Stimulated activated CD4-positive, alpha-beta T cell treated with anti-CD3 and anti-CD28 coated beads, Interleukin-4, amount 100 ng/mL, for 1 hour (primary cell): ENCODE measurements at places on chromosomes 1 and 21.

- DNase-seq: no peak
Observed at GRCh38 chr1:118998171-118998570, 10.0 kb upstream of the TBX15 start.

GRCh38 chr1:67053535-67053784 is 488 bp downstream of the SLC35D1 start:
- no peak for DNase-seq

GRCh38 chr21:35189077-35189863 is 140.2 kb upstream of the RUNX1 start:
- DNase-seq: no peak

DNA sequence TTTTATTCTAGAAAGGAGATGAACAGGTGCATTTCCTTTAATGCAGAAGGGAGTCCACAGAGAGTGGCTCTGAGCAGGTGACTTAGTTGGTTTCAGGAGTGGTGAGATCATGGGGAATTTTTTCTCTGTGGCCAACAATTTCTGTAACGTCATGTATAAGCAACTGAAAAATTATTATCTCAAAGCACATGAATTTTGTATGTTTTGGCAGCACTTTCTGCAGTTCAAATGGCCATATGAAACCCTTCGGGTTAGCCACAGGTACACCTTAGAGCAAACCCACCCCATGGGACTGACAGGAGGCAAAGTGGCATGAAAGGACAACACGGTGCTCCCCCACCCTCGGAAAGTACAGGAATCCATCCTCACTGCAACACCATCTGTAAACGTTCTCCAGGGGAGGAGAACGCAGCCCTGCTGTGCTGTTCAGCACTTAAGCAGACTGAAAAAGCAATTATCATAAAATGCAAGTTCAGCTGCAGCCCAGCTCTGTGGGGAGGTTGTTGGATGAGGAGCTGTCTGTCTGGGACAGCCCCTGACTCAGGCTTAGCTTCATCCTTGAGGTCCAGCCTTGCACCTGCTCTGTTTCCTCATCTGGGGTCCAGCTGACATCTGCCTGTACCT is 55.8 kb upstream of the CLDN14 start:
- DNase-seq: no peak

GRCh38 chr1:210624722-210625121 is 296.0 kb downstream of the HHAT start:
- no peak for DNase-seq

DNA sequence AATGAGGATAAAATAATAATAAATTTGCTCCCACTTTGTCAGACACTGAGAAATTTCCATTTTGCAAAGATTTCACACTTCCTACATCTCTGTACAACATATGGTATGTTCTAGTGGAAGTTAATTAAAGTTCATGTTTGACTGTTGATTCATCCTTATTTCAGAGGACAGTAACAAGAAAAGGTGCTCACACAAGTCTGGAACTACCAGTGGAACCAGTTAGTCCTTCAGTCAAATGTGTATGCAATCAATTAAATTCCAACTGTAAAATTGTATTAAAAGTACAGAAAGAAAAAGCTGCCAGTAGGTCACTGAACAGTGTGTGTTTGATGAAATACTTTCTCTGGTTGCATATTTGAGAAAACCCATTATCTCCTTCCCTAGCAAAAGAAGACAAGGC is 496.0 kb upstream of the PKN2 start:
- DNase-seq: no peak

DNA sequence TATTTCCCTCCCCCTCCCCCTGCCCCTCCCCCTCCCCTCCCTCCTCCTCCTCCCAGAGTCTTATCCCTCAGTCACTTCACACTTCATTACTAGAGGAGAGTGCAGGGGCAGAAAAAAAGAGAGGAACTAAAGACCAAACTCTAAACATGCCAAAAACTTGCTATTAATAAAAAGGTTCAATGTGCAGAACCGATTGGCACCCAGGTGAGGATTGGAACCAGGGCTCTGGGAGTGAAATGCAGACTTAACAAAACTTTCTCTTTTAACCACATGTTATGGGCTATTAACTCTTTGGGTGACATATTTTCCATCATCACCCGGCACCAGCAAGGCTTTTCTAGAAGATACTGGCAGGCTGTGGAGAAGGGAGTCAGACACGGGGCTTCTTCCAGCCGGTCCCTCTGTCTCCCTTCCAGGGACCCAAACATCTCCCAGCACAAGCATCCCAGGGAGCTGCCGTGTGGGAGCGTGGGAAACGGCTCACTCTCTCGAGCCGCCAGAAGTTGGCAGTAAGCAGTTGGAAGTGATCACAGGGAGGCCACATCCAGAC is 13.6 kb downstream of the NID1 start:
- no peak for DNase-seq

DNA sequence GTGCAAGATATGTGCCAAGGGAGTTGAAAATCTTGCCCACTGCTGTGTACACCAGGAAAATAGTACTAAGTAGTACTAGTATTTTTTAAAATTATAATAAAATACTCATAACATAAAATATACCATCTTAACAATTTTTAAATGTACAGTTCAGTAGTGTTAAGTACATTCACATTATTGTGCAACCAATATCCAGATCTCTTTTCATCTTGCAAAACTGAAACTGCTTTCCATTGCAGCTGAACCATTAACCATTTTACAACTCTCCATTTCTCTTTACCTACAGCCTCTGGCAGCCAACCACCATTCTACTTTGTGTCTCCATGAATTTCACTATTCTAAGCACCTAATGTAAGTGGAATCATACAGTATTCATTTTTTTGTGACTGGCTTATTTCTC is 19.3 kb upstream of the RAB3GAP2 start:
- DNase-seq: no peak

- DNase-seq: no peak
Observed at GRCh38 chr1:23525558-23526250, 5.3 kb downstream of the E2F2 start.

- DNase-seq: no peak
Observed at GRCh38 chr1:45621895-45622523, 1.8 kb downstream of the CCDC17 start.

DNA sequence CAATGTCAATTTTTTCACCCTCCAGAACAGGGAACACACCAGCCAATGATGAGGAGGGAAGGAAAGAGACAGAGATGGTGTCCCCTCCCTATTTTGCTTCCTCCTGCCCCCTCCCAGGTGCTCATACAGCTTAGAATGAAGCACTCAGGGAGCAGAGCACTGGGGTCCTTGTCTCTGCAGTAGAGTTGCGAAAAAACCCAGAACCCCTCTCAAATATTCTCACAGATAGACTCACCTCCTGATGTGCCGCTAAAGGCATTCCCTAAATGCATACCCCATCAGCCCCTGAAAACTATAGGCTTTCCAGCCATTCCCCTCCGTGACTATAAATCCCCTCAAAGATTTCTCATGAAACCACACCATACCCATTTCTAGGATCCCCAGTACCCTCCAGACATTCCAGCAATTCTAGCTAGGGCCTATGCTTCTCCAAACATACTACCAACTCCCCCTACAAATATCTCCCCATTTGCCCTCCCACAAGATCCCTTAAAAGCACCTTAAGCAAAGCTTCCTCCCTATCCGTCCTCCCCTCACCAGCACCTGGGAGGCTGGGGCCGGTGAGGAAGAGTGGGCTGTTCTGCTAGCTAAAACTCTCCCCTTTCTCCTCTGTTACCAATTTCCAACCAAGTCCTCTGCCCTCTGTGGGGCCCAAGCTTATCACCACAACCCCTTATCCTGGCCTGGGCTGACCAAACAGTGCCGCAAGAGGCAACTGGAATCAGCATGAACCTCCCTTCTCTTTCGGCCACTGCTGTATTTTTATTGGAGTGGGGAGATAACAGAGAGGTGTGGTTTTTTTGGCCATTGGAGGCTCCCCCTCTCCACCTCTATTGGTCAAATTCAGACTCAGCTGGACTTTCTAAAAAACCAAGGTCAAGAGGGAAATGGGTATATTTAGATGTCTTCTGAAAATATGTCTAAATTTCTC is 54.7 kb downstream of the RHBG start:
- no peak for DNase-seq

GRCh38 chr1:162928141-162928540 is 67.2 kb upstream of the CCDC190 start:
- no peak for DNase-seq

GRCh38 chr1:110628323-110629105 is 22.4 kb upstream of the KCNA2 start:
- no peak for DNase-seq

- DNase-seq: no peak
Observed at GRCh38 chr1:216221260-216221700, 202.0 kb downstream of the USH2A start.

GRCh38 chr1:32494196-32494595 is 29.3 kb downstream of the ZBTB8B start:
- DNase-seq: no peak

DNA sequence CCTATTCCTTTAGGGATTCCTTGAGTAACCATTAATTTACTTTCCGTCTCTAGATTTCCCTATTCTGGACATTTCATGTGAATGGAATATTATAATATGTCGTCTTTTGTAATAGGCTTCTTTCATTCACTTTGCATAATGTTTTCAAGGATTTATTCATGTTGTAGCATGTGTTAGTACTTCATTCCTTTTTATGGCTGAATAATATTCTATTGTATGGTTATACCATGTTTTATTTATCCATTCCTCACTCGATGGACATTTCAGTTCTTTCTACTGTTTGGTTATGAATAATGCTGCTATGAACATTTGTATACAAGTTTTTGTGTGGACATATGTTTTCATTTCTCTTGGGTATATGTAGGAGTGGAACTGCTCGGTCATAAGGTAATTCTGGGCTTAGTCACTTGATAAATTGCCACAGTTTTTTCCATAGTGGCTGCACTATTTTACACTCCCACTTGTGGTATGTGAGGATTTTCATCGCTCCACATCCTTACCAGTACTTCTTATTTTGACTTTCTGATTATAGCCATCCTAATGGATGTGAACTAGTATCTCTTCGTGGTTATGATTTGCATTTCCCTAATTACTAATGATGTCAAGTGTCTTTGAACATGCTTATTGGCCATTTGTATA is 17.7 kb downstream of the PPP2R5A start:
- no peak for DNase-seq

DNA sequence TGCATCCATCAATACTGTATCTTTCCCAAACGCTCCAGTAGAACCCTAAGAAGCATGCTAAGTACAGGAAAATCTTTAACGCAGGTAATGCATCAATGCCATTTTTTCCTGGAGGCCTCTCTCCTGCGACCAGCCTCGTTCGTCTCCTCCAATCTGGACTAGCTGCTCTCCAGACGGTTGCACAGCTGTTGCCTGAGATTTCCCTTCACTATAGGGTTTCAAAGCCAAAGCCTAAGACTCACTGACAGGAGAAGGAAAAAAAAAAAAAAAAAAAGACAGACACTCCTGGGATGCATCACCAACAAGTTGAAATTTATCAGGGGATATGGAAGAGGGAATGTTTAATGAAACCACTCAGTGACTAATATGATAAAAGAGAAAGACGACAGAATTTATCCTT is 93.0 kb downstream of the APP start:
- no peak for DNase-seq

DNA sequence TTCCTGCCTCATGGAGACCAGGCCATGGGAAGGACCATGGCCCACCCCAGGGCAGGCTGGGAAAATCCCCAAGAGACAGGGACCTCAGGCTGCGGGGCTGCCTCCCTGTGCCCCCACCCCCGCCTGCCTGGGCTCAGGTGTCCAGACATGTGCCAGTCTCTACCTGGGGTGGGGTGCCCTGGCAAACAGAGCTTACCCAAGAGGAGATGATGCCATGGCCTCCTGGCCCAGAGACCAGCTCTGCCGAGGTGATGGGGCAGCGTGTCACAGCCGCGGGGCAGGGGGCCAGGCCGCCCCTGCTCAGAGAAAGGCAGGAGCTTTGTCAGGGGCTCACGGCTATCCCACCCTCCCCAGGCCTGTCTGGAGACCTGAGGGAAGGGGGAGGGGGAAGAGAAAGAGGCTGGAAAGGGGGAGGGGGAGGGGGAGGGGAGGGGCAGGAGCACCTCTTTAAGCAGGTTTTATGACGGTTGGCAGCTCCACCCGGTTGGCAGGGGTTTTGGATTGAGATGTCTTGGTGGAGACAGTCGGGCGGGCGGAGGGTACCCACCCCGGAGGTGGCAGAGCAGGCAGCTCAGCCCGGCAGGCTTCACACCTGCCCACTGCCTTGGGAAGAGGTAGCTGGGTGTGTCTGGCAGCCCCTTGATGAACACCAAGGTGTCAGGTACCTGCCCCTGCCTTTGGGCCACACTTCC is 101.5 kb upstream of the IFFO2 start:
- DNase-seq: no peak

GRCh38 chr1:66503841-66504470 is 30.0 kb upstream of the SGIP1 start:
- DNase-seq: peak; percentile 22

GRCh38 chr1:171107262-171107940 is 16.7 kb downstream of the FMO3 start:
- no peak for DNase-seq

DNA sequence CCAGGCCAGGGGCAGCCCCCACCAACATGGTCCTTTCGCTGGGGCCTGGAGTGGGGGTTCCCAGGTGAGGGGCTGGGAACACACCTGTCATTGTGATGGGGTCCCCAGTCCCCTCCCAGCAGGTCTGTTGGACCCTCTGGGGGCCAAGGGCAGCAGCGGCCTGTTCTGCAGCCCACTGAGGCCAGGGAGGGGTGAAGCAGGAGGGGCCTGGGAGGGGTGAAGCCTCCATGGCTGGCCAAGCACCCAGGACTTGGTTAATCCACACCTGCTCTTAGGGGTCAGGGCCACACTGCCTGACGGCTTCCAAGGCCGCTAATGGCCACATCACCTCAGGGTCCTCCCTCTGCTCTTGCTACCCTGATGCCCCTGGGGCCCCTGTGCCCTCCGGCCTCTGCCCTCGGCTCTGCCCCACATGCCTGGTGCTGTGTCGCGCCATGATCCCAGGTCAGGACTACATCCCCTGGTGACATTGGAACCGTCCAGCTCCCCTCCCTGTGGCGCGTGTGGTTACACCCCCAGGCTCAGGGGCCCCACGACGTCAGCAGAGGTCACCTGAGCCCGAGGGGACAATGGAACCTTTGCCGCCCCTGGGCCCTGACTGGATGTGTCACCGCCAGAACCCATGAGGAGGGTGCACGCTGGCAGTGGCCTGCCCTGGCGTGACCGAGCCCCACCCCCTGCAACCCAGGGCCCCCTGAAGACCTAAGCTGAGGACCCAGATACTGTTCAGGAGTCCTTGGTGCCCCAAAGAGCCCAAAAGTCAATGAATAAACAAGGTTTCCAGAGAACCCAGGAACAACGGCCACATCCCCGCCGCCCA is 7.0 kb downstream of the TNFRSF18 start:
- no peak for DNase-seq

DNA sequence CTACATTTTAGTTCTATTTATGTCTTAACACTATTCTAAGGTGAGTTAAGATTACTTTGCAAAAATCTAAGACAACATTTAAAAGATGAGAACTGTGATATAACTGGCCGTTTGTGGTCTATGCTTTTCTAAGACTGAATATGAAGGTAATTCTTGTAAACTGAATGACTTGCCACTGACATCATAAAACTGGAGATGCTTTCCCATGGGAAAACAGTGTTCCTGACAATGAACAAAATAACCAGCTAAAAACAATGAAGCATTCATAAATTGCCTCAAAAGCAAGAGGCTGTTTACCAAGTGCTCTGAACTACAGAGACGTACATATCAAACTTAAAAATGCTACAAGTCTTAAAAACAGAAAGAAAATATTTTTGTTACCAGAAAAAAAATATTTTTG is 54.7 kb downstream of the APP start:
- DNase-seq: no peak
